ENCODE measurements at places on chromosomes 1 and 21. TPM values are rescaled to one million over a fixed set of nuclear protein-coding genes. Genes with fewer than 3 reads are reported as not detected.

GRCh38 chr1:64483731-64484414 is 13.9 kb downstream of the CACHD1 start:
- no peak for DNase-seq

GRCh38 chr1:82503822-82504221 is 703.1 kb downstream of the ADGRL2 start:
- peak; percentile 69 for DNase-seq

- no peak for DNase-seq
Observed at GRCh38 chr1:81873946-81874345, 73.2 kb downstream of the ADGRL2 start.

GRCh38 chr1:186858923-186859322 is 30.2 kb downstream of the PLA2G4A start:
- DNase-seq, result peak; percentile 91

Gene KRTAP21-1
- not detected for polyA plus RNA-seq

DNA sequence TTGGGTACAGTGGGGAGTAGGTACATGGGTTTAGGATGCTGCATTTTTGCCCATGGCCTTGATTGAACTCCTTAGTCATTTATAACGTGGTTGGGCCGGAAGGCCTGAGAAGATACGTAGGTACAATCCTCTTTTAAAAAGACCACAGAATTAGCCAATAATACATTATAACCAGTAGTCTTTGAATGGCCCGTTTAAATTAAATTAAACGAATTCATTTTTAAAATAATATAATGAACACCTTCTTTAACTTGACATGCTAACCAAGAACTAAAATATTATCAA is 20.1 kb upstream of the ADAR start:
- DNase-seq, result no peak

GRCh38 chr21:31731056-31731856 is 662 bp downstream of the SCAF4 start:
- no peak for DNase-seq

GRCh38 chr1:200336101-200336845 is 73.6 kb downstream of the ZNF281 start:
- DNase-seq, result no peak

Gene ECE1
- 34.0 TPM for polyA plus RNA-seq

DNA sequence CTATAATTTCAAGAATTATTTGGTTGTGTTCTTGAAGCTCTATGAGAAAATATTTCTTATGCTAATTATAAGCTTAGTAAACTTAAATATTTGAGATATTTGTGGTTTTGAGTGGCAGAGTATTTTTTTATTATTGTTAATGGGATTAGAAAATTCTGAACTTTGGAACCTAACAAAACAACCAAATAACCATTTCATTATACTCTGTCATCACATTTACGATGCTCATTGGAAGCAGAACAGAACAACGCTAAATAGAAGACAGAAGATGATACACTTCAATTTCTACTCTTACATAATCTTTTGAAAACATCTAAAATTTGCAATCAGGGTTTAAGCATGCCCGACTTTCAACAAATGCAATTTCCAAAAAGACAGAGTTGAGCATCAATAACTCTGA is 270.2 kb downstream of the PTPRC start:
- no peak for DNase-seq

GRCh38 chr1:4179914-4180735 is 280.1 kb upstream of the C1orf174 start:
- no peak for DNase-seq

Gene RSPO1
- polyA plus RNA-seq, result not detected

DNA sequence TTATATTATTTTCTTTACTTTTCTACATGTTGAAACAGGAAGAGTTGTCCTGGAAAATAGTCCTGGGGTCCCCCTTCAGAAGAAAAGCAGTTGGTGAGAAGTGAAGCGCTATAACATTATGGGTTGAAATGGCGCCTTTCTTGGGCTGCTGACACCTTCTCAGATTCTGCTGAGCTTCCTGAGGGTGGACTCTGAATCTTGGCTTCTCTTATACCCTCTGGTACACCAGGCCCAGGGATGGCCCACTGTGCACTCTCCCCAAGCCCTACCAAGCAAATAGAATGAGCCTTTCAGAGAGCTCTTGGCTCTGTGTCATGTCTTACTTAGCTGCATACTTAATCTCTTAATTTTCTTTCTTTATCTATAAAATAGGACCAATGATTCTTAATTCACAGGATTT is 42.3 kb downstream of the CD247 start:
- no peak for DNase-seq

Gene TMEM52
- polyA plus RNA-seq, result 1.8 TPM

DNA sequence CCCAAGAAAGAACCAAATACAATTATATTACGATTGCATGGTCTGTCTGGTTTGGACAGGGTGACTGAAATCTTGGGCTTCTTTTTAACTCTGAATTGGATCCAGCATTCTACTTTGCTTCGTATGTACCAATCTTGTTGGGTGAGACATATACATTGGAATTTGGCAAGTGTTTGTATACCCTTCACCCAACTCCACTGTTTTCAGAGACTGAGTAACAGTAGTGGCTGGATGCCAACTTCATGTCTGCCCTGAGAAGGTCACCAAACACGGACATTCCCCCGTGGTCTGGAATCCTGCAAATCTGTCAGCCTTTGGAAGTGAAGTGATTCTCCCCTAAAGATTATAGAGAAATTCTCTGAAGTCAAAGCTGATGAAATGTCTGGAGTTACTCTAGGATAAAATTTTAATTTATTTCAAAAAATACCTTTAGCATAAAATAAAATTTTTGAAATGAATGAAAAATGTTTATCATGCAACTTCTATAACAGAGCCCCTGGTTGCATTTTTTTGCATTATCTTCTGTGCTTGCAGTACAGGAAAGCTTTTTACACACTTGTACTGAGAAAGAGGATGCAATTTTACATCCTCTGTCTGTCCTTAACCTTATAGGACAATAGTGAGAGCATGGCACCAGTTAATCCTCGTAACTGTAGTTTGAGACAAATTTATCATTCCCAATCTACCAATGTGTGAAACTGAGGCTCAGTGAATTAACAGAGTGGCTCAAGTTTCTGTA is 201.8 kb downstream of the DISC1 start:
- peak; percentile 65 for DNase-seq

- DNase-seq, result no peak
Observed at GRCh38 chr1:7373251-7373650, 397.8 kb upstream of the VAMP3 start.

GRCh38 chr1:216822480-216822879 is 99.3 kb upstream of the ESRRG start:
- DNase-seq, result no peak

DNA sequence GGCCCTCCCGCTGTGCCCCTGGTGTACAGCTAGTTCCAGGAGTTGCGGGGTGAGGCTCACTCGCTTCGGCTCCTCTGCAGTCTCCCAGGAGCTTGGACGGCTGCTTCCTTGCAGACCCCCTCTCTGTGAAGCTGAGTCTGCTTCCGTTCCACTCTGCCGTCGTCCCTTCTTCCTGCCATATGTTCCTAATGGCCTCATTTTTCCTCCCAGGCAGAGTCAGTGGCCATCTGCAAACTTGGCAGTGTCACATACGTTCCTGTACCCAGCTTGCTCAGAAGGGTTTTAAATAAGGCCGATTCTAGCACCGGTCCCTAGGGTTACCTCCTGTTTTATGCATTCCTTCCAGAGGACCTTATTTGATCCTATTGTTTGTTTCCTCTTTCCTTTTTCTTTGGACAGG is 21.3 kb downstream of the ACTL8 start:
- no peak for DNase-seq

DNA sequence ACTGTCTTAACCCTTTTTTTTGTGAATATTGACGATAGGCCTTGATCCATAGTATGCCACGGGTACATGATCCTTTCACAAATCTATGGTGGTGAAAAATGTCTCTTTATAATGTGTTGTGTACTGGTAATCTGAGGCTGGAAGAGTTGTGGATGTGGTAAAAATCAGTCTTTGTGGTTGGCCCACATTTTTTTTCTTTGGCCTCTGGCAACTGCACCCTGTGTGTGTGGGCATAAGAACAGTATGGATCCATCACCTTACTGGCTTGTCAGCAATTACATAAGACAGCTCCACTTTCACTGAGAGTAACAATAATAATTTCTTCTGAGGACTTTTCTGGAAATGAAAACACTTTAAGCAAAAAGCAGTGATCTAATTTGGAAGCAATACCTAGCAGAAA is 101.6 kb downstream of the GABPA start:
- DNase-seq, result no peak

Gene USH2A
- not detected for polyA plus RNA-seq

GRCh38 chr1:6588893-6589520 is 9.2 kb downstream of the ZBTB48 start:
- DNase-seq, result no peak

Gene IL24
- 2.2 TPM for polyA plus RNA-seq

Data from foreskin keratinocyte (primary cell).